ENCODE measurements at places on chromosomes 2 and 18.

GRCh38 chr18:9132628-9133027 lies 4.0 kb upstream of the ANKRD12 start:
- no peak for DNase-seq

- no peak for DNase-seq
Observed at GRCh38 chr2:233668605-233669260, 3.0 kb upstream of the UGT1A9 start.

GRCh38 chr2:36338827-36339145 lies 16.8 kb upstream of the CRIM1 start:
- DNase-seq = no peak

- DNase-seq = no peak
Observed at GRCh38 chr2:60324536-60324935, 228.9 kb downstream of the BCL11A start.

- DNase-seq = peak; percentile 63
Observed at GRCh38 chr2:174796319-174796771, 32.1 kb upstream of the CHRNA1 start.

Data from HAP-1 (cell line).